ENCODE measurements at places on chromosomes 7 and 10.

DNA sequence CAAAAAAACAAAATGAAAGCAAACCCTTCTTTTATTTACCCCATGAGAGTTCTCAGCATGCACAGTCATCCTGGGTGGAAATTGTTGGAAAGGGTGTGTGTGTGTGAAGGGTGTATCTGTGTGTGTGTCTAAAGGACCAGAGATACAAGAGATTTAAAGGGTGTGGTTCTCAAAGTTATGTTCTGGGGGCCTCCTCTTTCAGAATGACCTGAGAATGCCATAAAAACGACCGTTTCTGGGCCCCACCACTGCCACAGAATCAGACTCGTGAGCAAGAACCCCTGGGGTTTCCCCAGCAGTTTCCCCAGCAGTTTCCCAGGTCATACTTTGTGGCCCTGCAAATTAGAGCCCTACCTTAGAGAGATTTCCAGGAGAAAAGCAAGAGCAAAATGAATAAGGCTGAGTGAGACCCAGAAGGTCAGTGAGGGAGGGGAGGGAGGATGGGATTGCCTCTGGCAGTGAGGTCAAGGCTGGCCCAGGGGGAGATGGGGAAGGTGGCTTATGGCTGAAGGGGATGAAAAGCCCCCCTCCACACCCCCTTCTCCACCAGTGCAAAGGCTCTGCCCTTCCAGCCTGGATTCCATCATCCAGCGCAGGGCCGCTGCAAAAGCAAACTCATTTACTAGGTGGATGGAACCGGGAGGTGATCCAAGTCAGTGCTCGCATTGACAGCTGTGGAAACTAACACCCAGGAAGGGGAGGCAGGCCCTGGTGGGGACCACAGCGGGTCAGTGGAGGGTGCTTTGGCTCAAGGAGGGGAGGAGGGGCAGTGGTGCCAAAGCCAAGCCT, 10.2 kb downstream of the PYROXD2 start:
- DNase-seq: no peak

- no peak for DNase-seq
Observed at GRCh38 chr7:30681331-30681797, 892 bp downstream of the CRHR2 start.

GRCh38 chr10:12194752-12195271, 879 bp downstream of the NUDT5 start:
- no peak for DNase-seq

DNA sequence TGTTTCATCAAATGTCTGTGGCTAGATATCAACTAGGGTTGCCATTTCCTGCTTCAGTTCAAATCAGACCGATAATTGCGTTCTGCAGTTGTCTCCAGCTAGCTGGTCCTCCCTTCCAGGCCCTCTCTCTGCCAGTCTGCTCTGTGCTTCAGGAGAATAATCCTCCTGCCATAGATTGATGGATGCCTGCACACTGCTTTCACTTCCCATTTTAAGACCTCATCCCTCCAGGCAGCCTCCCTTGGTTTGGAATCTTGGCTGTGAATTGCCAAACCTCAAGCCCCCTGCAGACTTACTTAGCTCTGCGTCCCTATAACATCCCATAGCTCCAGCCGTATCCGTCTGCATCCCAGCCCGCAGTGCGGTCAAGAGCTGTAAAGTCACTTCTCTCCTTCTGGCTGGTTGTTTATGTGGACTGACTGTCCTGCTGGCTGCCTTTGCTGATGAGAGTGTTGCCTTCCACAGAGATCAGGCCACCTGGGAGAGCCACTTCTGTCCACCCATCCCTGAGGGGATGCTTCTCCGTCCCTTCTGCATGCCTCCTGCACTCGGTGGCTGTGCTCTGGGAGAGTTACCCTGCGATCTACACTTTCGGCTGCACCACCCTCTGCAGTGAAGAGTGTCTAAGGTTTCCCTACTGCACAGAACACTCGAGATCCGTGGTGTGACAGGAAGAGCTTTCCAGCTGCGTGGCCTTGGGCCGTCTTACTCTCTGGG, 22.4 kb upstream of the KLF6 start:
- DNase-seq: no peak

GRCh38 chr7:56079450-56080185, 13.1 kb downstream of the PHKG1 start:
- no peak for DNase-seq

DNA sequence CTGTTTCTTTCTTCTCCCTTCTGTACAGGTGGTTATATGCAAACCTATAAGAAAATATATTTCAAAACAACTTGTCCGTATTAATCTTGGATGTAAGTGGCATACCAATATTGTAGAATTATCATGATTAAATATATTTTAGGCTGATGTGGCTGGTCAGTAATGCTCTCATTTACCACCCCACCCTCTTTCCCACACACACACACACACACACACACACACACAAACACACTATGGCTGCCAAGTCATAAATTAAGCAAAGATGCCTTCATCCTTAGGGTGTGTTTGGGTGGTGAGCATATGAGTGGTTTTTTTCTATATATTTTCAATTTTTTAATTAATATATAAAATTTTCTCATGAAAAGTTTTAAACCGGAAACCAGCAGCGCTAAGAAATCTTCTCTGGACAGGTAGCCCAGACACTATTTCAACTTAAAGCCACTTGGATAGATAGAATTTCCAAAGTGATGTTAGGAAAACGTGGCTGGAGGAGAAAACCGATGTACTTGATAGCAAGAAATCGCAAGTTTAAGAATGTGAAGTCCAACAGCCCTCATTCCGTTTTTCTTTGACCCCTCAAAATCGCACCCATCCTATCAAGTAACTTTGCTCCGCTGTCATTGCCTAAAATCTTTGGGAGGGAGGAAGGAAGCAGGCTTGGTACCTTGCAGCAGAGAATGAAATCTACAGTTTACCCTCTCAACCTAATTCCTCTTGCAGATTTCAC, 171.7 kb downstream of the FAM107B start:
- DNase-seq: no peak

GRCh38 chr10:48466611-48467240, 138.1 kb downstream of the ARHGAP22 start:
- DNase-seq: no peak

GRCh38 chr7:8560501-8560900, 127.1 kb downstream of the NXPH1 start:
- DNase-seq: no peak

DNA sequence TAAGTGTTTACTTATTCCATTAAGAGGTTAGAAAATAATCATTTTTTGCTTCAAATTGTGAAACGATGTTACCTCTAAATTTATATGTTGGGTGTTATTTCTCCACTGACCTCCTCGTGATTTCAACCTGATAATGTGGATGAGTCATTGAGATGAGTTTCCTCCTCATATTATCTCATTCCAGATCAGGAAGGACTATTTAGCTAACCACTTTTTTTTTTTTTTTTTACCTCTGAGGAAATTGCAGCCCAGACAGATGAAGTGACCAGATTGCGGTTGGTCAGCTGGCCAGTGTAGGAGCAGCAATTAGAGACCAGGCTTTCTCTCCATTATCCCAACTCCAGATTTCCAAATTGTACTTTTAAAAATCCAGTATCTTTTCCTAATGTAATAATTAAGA, 248.7 kb downstream of the FZD1 start:
- no peak for DNase-seq

DNA sequence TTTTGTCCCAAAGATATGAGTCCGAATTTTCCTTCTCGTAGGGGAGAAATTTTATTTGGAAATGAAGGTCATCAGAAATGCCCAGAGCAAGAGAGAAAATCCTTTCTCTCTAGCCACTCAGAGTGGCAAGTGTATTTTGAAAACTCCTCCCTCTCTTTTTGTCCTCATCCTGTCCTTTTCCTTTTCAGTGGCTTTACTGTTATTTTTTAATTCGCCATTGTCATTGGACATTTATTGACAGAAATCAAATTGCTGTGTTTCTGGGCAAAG, 39.6 kb downstream of the TET1 start:
- no peak for DNase-seq

- DNase-seq: no peak
Observed at GRCh38 chr10:129382401-129382800, 84.6 kb upstream of the MGMT start.

- DNase-seq: no peak
Observed at GRCh38 chr7:88357781-88358525, 51.3 kb upstream of the STEAP4 start.

- no peak for DNase-seq
Observed at GRCh38 chr7:92295391-92295790, 49.6 kb downstream of the ANKIB1 start.

- DNase-seq: no peak
Observed at GRCh38 chr7:150514748-150515222, at the start of gene GIMAP7. GIMAP7 (plus strand) TSS chr7:150514872; CDS start chr7:150519975, 5,103 bp downstream.

- DNase-seq: no peak
Observed at GRCh38 chr7:28564033-28564432, 151.7 kb downstream of the CREB5 start.

DNA sequence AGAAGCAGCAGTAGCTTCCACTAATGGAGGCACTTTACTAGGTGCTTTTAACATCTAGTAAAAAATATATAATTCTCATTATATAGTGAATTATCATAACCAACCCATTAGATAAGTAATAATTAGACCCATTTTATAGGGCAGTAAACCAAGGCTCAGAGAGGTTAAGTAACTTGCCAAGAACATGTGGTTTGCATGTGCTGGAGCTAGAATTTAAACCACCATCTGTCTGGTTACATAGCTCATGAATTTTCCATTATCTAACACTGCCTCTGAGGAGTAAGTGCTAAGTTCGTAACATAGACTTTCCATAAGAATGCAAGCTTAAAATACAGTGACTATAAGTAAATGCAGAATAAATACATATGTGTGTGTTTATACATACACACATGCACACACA, 41.9 kb downstream of the CREB3L2 start:
- no peak for DNase-seq

- no peak for DNase-seq
Observed at GRCh38 chr7:154777489-154777888, 225.4 kb downstream of the PAXIP1 start.

GRCh38 chr7:137879357-137880158, 32.8 kb upstream of the DGKI start:
- no peak for DNase-seq

DNA sequence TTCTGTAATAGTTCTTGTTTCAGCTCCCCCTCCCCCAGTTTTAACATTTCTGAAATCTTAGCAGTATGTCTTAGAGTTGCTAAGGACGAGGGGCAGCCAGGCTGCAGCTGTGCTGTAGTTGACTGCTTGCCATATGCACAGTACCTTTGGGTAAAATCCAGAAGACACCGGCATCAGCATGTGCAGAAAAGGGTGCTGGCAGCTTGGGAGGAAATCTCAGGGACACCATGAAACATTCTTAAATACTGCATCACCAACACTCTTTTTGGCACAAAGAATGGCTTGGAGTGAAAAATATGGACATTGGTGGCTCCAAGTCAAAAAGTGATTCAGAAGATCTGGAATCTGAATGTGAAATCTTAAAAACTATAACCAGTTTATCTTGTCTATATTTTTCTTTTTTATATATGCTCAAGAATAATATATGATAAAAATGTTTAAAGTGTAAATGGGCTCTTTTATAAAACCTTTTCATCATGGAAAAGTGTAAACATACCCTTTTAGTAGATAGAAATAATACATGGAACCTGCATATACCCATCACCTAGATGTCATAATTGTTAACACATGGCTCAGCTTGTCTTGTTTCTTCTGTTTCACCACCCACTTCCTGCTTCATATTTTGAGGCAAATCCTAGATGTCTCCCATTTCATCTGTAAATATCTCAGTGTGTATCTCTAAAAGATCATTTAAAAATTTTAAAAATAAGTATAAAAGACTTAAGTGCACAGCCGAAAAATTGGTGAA, 34.4 kb upstream of the ARMS2 start:
- DNase-seq: no peak

- peak; percentile 31 for DNase-seq
Observed at GRCh38 chr10:32139223-32140073, 83.2 kb upstream of the KIF5B start.

- no peak for DNase-seq
Observed at GRCh38 chr10:79019441-79020014, 49.2 kb upstream of the ZMIZ1 start.
